Stimulated activated CD4-positive, alpha-beta T cell treated with anti-CD3 and anti-CD28 coated beads, Interleukin-2, amount 100 ng/mL, for 24 hours (primary cell): ENCODE measurements at places on chromosomes 5 and 9.

DNA sequence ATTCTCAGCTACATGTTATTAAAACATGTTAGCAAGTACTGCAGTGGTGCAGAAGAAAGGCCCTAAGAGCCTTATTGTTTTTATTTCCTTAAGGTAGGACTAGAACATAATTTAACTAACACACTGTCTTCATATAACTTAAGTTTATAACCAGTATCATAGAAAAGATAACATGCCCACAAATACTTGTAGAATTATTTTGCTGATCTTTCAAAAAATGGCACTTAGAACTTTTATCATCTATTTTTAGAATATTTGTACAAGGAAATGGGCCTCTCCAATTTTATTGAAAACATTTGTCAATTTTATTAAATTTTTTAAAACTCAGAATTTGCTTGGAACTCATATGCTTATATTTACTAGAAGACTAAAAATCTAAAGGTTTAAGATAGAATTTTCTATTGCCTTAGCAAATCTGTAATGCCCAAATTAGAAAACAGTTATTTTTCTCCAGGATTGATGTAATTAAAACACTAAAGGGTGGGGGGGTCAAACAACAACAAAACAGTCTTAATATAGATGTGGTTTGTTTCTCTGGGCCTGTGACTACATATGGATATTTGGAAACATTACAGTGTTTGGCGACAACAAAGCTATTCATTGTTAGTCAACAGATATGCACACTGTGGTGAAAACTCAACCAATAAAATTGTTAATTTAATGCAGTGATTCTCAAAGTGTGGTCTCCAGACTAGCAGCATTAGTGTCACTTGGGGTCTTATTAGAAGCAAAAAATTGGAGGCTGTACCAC lies 360.4 kb downstream of the PDE4D start:
- no peak for DNase-seq

DNA sequence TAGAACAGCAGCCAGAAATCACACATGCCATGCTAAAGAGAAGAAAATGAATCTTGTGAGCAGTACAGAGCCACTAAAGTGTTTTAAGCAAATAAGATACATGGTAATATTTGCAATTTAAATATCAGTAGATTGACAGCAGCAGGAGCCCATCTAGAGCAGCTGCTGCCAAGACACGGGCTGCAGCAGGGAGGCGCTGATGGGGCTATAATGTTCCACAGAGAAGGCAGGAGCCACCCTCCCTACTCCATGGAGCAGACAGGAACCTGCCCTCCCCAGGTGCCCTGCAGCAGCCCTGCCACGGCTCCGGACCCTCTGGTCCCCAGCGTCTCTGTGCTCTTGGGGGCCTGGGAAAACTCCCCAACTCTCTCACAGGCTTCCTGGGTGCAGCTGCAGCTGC lies 224.1 kb upstream of the ISL1 start:
- no peak for DNase-seq

DNA sequence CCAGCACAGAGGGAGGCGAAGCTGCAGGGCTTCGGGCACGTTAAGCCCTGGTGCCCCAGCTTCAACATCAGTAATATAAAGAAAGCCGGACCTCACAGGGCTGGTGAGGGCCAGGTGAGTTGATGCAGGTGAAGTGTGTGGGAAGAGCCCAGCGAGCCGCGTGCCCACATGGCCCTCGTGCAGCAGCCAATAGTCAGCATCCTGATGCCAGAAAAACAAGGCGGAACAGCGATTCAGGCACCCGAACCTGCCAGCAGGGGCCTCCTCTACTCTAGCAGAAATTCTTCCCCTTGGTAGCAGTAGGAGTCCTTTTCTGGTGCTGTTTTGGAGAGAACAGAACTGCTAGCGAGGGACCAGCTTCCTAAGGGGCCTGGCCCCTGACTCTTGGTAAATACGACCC lies 7.8 kb downstream of the MED10 start:
- no peak for DNase-seq

GRCh38 chr9:136917902-136918301 lies 26.6 kb downstream of the FBXW5 start:
- no peak for DNase-seq

DNA sequence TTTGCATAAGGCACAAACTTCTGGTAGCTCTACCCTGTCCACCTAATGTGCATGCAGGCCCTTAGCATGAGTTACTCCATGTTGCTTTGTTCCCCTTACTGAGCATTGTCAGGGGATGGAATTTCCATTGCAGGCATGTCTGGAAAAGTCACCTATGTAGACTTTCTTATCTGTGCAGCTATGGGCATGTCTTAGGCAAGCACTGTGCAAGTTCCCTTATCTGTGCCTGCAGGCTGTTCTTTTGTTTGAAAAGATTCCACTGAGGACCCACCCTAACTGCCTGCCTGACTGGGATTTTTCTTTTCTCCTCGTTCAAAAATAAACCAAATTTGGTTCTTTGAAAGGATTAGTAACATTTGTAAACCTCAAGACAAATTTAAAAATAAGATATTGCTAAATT lies 587.0 kb downstream of the CDH18 start:
- no peak for DNase-seq

GRCh38 chr9:76433406-76433805 lies 25.6 kb upstream of the GCNT1 start:
- DNase-seq = no peak

DNA sequence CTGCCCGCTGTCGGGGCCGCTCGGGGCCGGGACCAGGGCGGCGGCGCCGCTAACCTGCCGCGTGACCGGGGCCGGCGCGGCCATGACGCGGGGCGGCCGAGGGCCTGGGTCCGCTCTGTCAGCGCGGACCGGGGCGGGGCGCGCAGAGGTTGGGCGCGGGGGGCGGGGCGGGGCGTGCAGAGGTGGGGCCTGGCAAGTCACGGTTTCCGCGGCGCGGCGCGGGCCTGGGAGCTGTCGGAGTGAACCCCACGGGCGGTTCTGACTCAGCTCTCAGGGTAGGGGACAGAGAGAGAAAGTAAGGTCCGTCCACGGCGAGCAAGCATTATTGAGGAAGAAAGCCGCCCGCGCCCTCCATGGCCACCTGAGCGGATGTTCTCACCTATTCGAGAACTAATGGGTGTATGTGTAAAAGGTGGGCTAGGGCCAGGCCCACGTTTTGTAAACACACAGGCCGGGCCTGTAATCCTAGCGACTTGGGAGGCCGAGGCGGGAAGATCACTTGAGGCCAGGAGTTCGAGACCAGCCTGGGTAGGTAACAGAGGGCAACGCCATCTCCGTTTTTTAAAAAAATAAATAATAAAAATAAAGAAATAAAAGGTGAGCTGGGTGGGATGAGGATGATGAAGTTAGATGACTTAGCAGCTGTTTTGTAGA lies at the start of gene PRXL2C:
Gene PRXL2C, minus strand, starts transcription at position 120 of the 654 bp plus-strand sequence. Its CDS starts 36 bp downstream, at position 84.
- peak; percentile 87 for DNase-seq

- no peak for DNase-seq
These were observed 288.1 kb upstream of the EFNA5 start for GRCh38 chr5:107958861-107959260.

GRCh38 chr9:112894699-112895098 lies 4.0 kb upstream of the SLC46A2 start:
- DNase-seq = no peak

DNA sequence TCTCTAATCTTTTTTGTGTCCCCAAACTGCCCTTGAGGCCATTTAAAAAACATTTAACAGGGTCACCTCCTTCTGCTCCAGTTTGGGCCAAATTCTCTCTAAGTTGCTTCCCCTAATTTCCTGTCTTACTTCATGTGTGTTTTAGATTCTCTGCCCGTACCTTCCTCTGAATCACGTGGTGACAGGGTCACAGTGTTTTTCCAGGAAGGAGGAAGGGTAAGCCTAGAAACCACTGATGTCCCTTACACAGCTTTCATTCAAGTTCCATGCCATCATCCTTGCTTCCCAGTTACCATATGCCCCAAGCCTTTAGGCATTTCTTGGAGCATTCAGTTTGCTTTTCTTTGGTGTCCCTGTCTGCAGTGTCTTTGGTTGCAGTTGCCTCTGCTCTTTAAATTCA lies 42.4 kb upstream of the MACIR start:
- DNase-seq = no peak

DNA sequence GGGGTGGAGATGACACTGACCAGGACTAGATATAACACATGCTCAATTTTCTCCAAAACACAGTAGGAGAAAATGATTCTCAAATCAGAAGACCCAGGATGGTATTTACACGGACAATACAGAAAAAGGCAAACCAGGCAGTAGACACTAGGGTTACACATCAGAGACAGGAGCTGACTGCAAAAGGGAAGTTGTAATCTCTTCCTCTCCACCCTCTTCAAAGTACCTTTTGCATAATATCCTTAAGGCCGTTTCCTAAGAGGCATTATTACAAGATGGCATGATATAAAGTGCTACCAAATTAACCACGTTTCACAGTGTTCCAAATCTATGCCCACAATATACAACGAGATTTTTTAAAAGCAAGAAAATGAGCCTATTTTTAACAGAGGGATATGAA lies 39.2 kb downstream of the YIPF5 start:
- no peak for DNase-seq

DNA sequence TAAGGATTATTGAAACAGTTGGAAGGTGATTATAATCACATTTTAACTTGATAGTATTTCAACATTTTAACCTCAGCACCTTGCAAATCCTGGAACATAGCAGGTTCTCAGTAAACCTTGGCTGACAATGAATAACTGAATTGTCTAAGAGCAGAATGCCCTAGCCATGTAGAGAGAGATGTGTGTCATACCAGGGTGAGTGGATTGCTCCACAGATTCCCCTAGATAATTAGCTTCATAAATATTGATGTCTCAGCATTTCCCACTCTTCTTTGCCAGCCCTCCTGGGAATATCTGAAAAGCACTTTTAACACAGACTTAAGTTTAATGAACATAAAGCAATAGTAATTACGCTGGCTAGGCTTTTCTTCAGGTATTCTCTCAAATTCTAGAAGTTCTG lies 363.5 kb downstream of the MAN2A1 start:
- DNase-seq = no peak

DNA sequence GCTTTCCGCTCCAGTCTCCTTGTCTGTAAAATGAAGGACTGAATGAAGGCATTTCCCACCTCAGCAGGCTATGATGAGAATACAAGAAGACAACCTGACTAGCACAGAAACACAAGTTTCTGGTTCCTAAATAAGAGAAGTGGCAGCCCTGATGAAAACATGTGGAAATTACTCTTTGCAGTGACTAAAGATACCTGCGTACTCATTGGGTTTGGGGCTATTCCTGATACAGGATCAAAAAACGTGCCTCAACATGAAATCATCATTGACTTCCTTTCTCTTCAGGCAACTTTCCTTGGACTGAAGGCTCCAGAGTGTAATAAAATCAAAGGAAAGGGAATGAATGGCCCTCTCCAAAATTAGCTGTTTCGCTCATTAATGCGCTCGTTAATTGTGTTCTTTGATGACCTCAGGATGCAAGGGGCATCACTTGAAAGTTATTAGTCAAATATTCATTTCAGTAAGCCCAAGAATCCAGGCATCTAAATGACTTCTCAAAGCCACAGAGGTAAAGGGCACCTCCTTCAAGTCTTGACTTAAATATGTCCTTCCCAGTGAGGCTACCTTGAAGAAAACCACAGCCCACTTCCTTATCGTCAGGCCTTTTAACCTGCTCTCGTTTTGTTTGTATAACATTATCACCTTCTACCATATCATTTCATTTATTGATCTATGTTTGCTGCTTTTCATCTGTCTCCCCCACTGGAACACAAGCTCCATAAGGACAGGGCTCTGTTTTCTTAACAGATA lies 68.9 kb downstream of the RASEF start:
- DNase-seq = no peak

GRCh38 chr5:64229163-64229774 lies 63.6 kb downstream of the RNF180 start:
- no peak for DNase-seq

- no peak for DNase-seq
These were observed 128.3 kb upstream of the C9orf72 start for GRCh38 chr9:27701587-27701986.

DNA sequence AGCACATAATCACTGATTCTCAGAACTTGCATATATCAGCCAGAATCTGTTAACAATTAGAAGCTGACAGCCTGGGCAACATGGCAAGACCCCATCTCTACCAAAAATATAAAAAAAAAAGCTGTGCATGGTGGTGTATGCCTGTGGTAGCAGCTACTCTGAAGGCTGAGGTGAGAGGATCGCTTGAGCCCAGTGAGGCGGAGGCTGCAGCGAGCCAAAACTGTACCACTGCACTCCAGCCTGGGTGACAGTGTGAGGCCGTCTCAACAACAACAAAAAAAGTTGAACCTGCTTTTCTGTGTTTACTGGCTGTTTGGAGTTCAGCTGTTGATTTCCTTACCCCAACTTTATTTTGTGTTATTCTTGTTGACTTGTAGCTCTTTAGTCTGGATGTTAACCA lies 66.8 kb downstream of the GOLPH3 start:
- no peak for DNase-seq

- peak; percentile 72 for DNase-seq
These were observed 72.3 kb downstream of the RAPGEF1 start for GRCh38 chr9:131667576-131667975.

DNA sequence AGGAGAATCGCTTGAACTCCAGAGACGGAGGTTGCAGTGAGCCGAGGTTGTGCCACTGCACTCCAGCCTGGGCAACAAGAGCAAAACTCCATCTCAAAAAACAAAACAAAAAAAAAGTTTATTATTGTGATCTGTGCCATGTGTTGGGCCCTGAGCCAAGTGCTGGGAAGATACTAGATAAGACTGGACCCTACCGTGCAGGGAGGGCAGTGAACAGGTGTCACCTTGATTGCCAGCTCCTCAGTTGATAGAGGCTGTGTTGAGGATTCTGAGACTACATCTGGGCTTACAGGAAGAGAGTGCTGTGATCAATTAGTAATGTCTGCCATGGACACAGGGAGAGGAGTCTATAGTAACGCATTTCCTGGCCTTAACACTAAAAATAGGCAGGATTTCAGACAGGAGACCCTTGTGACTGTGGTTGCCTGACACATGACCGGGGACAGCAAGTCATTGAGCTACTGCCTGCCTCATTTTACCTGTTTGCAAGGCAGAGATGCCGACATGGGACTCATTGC lies 201.5 kb downstream of the C9orf50 start:
- no peak for DNase-seq

DNA sequence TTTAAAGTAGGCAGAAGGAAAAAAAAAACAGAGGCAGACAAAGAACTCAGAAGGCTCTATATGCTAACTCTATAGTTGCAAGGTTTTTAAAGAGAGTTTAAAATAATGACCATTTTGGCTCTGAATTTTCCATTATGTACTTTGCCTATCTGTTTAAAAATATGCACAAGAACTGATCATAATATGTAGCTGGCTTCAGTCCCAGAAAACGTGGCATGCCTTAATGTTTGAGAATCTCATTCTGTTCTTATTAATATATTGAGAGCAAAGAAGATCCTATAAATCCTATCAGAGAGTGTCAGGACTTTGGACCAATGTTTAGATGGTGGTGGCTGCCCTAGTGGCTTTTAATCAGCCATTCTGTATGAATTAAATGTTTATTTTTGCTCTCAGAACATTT lies 121.5 kb downstream of the JMY start:
- DNase-seq = no peak

GRCh38 chr9:126842220-126842842 lies 18.1 kb upstream of the ZBTB34 start:
- no peak for DNase-seq

GRCh38 chr9:100715100-100715380 lies 137.2 kb downstream of the CAVIN4 start:
- no peak for DNase-seq

- no peak for DNase-seq
These were observed 35.9 kb downstream of the ANXA6 start for GRCh38 chr5:151121665-151122064.
